CD4-positive, alpha-beta T cell treated with Interleukin-15 for 4 hours (primary cell): ENCODE measurements at places on chromosomes 13 and 19.

- no peak for DNase-seq
Measured at GRCh38 chr13:49388091-49388635, 55.7 kb downstream of the CAB39L start.

DNA sequence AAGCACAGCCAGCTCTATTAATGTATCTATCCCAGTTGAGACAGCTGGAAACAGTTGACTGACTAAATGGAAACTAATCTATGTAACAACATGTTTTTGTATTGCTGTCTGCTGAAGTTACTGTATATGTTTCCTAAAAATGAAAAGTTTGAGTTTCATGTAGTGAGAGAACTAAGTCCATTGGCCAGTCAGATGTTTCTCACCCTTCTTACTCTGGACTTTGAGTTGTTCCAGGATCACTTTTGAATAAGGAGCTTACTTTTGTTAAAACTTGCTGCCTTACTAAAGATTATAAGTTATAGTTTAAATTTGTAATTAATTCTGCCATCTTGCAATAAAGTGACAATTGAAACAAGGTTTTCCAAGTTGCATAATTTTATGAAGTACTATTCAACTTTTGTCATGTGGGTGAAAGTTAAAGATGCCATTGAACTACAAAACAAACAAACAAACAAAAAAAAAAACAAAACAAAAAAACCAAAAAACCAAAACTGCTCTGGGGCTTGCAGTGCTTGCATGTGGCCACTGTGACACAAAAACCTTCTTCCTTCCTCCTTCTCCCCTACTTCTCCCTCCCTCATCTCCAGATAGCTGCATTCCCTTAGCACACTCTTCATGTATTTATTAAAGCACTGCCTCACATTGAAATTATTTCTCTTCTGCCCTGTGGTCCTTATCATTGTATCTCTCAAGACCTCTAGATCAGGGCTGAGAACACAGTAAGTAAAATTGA is 15.3 kb downstream of the WDFY2 start:
- no peak for DNase-seq

- no peak for DNase-seq
Measured at GRCh38 chr13:33323801-33324510, 38.4 kb upstream of the STARD13 start.

DNA sequence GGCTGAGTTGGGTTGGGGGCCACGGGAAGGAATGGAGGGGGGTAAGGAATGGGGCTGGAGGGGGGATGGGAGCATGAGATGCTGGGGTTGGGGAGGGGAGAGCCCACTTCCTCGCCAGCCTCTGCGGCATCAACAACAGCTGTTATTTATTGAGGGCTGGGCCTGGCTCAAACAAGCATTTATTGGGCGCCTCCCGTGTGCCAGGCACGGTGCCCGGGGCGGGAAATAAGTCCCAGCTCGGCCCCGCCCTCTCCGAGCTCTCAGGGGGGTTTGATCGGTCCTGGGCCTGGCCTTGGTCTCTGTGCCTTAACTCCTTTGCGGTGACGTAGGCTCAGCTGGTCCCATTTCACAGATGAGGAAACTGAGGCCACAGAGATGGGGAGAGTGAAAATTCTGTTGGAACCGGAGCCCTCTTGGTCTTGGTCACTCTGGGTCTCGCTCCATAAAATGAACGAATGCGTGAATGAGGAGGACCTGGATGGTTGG is 919 bp upstream of the ADAMTS10 start:
- no peak for DNase-seq

DNA sequence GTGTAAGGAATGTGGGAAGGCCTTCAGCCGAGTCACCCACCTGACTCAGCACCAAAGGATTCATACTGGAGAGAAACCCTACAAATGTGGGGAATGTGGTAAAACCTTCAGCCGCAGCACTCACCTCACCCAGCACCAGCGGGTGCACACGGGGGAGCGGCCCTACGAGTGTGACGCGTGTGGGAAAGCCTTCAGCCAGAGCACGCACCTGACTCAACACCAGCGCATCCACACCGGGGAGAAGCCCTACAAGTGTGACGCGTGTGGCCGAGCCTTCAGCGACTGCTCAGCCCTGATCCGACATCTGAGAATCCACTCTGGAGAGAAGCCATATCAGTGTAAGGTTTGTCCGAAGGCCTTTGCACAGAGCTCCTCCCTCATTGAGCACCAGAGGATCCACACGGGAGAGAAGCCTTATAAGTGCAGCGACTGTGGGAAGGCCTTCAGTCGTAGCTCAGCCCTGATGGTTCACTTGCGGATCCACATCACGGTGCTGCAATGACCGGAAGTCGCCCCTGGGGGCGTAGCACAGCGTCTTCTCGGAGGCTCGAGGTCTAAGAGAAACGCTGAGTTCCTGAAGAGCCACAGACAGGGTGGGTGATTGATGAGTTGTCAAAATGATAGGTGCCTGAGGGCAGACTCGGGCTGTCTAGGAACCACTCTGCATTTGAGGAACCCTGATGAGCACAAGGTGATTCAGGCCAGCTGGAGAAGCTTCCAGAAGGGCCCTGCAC is 12.2 kb downstream of the ZSCAN22 start:
- DNase-seq = no peak

GRCh38 chr19:2113439-2114211 is 16.9 kb downstream of the IZUMO4 start:
- no peak for DNase-seq

GRCh38 chr19:16376649-16377048 is 52.0 kb downstream of the KLF2 start:
- DNase-seq = no peak

DNA sequence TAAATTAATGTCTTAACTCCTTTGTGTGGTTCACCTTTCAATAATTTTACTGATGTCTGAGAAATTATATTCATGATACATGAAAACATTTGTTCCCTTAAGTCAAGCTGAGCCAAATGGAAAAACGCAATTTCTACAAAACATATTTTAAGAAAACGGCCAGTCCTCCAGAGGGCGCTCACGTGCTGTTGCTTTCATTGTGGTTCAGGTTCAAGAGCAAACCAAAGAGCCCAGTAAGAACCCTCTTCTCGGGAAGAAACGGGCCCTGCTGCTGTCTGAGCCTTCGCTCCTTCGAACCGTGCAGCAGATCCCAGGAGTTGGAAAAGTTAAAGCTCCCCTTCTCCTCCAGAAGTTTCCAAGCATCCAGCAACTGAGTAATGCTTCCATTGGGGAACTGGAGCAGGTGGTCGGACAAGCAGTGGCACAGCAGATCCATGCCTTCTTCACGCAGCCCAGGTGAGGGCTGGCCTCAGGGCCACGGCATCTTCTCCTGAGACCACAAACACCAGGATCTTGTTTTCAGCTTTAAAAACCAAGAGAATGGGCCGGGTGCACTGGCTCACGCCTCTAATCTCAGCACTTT is 4.3 kb downstream of the FAAP24 start:
- peak; percentile 67 for DNase-seq

DNA sequence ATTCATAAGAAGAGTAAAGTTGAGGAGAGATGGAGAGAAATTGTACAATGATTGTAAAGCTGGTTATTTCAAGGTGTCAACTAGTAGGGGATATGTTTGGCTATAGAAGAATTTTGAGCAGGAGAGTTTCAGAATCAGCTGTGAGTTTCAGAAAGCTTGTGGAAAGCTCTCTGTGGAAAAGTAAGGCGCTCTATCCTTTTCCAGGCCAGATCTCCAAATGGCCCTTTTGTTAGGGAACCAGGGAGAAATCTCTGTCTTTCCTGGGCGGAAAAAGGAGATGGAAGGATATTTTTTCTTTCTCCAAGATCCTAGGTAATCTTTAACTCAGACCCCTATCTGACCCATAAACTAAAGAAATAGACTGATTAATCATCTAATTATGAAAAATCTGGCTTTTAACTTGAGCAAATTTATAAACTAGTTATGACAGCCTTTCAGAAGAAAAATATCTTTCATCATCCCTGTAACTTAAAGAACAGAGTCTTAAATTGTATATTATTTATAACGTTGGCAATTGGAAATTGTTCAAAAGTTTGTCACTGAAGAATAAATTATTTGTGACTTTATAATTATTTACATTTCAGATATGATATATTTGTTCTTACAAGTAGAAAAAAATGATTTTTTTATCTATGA is 34.5 kb downstream of the SPRY2 start:
- no peak for DNase-seq

GRCh38 chr13:41471785-41472184 is 14.4 kb downstream of the RGCC start:
- no peak for DNase-seq

GRCh38 chr13:108929532-108930206 is 300.3 kb downstream of the MYO16 start:
- no peak for DNase-seq

- DNase-seq = no peak
Measured at GRCh38 chr13:85347251-85347650, 452.0 kb downstream of the SLITRK6 start.

GRCh38 chr19:49574206-49574755 is 6.1 kb downstream of the NOSIP start:
- no peak for DNase-seq

GRCh38 chr13:20713014-20713376 is 9.5 kb downstream of the IL17D start:
- no peak for DNase-seq

DNA sequence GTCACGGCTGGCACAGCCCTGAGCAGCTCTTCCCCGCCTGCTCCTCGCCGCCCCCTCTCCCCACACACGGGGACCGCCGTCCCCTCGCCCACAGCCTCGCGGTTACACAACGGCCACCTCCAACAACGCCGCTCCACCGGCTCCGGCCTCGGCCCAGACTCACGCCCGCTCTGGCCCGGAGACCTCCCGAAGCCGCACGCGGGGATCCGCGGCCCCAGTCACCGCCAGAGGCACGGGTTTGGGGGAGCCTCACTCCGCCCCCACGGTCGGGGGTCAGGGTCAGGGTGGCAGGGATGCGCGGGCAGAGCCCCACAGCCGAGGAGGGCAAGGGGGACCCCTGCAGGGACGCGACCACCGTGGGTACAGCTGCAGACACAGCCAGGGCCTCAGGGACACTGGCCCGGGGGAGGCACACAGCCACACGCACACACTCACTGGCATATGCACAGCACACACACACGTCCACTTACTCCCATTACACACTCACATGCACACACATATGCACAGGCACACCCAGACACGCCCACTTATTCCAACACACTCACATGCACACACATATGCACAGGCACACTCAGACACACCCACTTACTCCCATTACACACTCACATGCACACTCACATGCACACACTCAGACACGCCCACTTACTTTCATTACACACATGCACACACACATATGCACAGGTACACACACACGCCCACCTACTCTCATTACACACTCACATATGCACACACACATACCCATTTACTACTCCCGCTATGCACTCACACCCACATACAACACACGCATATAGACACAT is 1.6 kb downstream of the TTYH1 start:
- no peak for DNase-seq

GRCh38 chr13:52827839-52828238 is 20.6 kb downstream of the PCDH8 start:
- DNase-seq = no peak
